Right renal cortex interstitium (tissue), 3 donors: ENCODE measurements at places on chromosomes 4 and X.

GRCh38 chr4:173135241-173135847, 33.3 kb upstream of the GALNT7 start:
- DNase-seq: no peak

DNA sequence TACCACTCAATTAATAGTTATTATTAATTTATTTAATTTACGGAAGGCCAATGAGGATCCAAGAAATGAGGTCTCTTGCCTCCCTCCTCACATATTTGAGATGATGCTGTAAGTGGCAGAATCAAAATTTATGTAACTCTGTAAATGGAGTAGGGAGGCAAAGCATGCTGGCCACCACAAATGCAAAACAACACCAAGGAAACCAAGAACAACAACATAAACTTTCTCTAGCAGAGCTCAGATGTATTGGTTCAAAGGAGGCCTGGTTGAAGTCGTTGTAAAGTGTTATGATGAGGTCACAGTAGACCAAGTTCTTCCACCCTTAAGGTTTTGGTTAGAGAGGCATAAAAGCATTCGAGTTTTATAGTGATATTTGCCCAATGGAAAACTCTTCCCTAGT, 194.8 kb upstream of the FAT1 start:
- no peak for DNase-seq

DNA sequence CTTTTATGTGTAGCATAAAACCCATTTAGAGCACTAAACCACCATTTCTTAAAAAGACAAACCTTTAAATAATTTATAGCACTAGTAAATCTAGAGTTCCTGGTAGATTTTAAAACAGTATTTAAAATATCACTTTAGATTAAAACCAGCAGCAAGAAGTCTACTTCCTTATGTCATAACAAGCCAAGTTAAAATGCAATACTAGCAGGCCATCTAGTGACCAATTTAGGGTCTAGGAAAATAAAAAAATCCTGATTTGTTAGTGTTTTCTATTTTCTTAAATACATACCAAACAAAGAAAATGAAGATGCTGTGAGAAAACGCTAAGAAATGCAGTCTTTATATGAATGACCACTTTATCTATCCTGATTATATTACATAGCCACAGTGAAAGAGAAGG, 53.9 kb downstream of the PAPSS1 start:
- DNase-seq: peak; percentile 13

- DNase-seq: no peak
Measured at GRCh38 chrX:100748108-100748507, 16.2 kb upstream of the SYTL4 start.

DNA sequence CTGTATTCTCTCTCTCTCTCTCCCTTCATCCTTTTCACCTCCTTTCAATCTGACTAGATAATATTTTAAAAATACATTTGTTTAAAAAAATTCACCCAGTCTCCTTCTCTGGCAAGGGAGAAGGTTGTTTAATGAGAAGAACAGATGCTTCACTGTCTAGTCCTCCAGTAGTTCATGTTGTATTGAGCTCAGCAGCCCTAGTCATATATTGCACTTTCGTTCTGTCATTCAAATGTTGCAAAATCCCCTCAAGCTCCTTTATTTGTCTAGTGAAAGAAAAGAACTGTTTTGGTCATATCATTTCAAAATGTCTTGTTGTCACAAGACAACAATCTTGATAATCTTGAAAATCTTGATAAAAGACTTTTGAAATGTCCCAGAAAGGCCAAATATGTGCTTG, 248.0 kb downstream of the GALNTL6 start:
- DNase-seq: no peak

GRCh38 chr4:150037251-150037856, 40.9 kb upstream of the DCLK2 start:
- DNase-seq: no peak
